NCI-H2029 treated with DMSO at 0.1 percent for 48 hours (cell line): ENCODE measurements at places on chromosomes 3 and 15.

GRCh38 chr3:150274372-150274771 is 133.7 kb upstream of the TSC22D2 start:
- no peak for DNase-seq

GRCh38 chr15:70248116-70249025 is 150.7 kb upstream of the TLE3 start:
- no peak for DNase-seq

- no peak for DNase-seq
Observed at GRCh38 chr3:56133423-56133822, 334.8 kb downstream of the ERC2 start.

DNA sequence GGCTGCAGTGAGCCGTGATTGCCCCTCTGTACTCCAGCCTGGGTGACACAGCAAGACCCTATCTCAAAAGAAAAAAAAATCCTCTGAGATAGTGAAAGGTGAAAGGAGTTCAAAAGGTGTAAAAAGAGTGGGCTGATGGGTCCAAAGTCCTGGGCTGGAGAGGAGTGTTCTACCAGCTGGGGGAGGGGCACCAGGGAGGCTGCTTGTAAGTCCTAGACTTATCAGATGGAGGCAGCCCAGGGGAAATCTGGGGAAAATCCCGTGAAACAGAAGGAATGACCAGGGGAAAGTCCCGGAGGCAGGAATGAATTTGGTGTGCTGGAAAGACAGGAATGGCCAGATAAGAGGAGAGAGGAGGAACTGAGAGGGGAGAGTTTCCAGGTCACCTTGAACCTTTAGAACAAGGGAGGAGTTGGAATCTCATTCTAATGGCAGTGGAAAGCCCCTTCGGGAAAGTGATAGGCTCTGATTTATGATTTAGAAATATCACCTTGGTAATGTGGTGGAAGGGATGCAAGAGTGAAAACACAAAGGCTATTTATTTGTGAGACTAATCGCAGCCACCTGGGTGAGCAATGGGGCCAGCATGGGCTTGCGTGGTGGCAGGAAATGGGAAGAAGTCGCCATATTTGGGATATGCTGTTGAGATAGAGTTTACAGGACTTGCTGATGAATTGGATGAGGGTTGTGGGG is 23.4 kb upstream of the PPP4R2 start:
- DNase-seq, result no peak

GRCh38 chr3:170513642-170514041 is 72.2 kb downstream of the SLC7A14 start:
- DNase-seq, result no peak
